Vagina (tissue), 2 donors: ENCODE measurements at places on chromosomes 4 and X.

DNA sequence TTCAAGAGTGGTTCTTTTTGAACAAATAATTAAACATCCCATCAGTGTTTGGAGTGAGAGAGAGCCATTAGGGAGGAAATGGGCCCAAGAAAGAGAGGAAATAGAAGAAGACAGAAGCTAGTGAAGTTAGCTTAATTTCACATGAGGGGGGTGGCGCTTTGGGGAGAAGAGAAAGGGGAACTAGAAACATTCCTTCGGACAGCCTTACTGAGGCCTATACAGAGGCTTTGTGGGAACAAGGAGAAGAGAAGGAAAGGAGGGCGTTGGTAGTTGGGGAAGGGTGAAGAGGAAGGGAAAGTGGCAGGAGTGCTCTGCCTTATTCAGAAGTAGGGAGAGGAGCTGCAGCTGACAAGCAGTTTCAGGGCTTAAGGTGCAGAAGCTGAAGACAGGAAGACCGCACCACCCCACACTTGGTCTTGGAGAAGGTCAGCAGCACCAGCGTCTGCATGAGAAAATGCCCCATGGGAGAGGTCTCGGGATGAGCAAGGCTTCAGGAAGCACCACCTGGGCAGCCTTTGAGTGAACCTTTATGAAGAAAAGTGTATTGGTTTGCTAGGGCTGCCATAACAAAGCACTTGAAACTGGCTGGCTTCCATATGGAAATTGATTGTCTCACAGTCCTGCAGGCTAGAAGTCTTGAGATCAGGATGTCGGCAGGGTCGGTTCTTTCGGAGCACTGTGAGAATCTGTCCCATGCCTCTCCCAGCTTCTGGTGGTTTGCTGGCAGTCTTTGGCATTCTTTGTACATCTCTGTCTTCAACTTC is 85.1 kb downstream of the KIT start:
- DNase-seq = no peak

- DNase-seq = no peak
Measured at GRCh38 chr4:158860856-158861255, 92.0 kb downstream of the FNIP2 start.

- DNase-seq = no peak
Measured at GRCh38 chr4:82097504-82097903, 276.3 kb downstream of the HNRNPD start.

DNA sequence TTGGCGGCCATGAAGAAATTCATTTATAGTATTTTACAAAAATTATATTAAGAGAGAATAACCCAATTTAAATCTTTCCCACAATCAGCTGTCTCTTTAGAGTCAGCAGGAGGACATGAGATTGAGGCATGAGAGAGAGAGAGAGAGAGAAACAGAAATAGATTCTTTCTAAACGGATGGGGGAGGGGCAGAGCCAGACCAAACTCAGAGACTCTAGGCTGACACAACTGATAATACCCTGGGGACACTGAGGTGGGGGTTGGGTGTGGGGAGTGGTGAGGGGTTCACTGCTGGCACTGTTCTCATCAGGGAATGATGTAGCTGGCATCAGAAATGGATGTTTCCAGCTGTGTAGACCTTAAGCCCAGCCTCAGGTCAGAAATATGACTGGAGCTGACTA is 20.5 kb upstream of the HOPX start:
- DNase-seq = no peak

- DNase-seq = no peak
Measured at GRCh38 chr4:67694662-67695061, 6.3 kb downstream of the UBA6 start.

GRCh38 chr4:168716406-168717129 is 219.7 kb downstream of the PALLD start:
- no peak for DNase-seq
